Suppressor macrophage treated with lipopolysaccharide for 4 hours (primary cell): ENCODE measurements at places on chromosomes 2 and 18.
A peak's percentile ranks its signal among the peaks of the same experiment; 100 is the strongest.

DNA sequence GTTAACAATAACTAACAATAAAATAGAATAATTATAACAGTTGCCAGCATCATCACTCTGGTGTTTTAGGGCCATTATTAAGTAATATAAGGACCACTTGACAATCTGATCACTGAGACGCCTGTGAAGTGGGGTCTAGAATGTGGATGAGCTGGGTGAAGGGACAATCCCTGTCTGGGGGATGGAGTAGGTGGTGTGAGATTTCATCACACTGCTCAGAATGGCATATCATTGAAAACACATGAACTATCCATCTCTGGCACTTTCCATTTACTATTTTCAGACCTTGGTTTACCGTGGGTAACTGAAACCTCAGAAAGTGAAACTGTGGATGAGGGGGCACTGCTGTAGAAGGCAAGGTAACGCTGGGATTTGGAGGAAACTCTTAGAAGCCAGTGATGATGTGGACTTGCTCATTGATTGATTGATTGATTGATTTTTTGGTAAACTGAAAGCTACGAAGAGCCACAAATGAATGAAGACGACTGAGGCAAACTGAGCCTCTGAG lies 204.4 kb upstream of the TWIST2 start:
- DNase-seq = no peak

- DNase-seq = no peak
These were observed 461.0 kb upstream of the CDH2 start for GRCh38 chr18:28637897-28638296.

GRCh38 chr2:233075966-233076339 lies 15.8 kb downstream of the INPP5D start:
- DNase-seq = peak; percentile 58

DNA sequence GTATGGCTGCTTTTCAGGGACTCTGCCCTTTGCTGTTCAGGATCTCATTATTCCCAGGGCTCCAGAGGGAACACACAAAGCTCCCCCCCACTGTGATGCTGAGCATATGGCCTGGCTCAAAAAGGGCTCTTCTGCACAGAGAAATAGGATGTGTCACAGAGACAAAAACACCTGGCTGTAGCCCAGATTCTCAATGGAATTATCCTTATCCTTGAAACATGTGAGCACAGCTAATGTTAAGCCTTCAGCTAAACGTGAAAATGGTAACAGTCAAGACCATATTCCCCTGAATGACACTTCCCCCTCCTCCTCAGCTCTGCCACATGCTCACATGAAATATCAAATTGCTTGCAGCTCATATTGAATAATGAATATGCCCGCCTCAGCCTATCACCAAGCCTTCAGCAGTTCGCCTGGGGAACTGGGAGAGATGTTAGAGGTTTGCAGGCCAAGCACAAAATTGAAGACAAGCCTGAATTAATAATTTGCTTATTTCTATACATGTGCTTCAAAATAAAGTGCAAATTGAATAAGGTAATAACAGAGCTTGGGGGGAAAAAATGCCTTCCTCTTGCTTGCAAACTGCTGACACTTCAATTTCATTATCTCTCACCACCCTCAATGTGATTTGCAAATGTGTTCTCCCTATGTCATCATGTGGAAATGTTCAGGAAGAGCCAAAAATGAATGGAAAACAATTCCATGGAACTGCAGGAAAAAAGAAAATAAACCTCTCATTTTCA lies 181.0 kb upstream of the HNRNPA3 start:
- no peak for DNase-seq

DNA sequence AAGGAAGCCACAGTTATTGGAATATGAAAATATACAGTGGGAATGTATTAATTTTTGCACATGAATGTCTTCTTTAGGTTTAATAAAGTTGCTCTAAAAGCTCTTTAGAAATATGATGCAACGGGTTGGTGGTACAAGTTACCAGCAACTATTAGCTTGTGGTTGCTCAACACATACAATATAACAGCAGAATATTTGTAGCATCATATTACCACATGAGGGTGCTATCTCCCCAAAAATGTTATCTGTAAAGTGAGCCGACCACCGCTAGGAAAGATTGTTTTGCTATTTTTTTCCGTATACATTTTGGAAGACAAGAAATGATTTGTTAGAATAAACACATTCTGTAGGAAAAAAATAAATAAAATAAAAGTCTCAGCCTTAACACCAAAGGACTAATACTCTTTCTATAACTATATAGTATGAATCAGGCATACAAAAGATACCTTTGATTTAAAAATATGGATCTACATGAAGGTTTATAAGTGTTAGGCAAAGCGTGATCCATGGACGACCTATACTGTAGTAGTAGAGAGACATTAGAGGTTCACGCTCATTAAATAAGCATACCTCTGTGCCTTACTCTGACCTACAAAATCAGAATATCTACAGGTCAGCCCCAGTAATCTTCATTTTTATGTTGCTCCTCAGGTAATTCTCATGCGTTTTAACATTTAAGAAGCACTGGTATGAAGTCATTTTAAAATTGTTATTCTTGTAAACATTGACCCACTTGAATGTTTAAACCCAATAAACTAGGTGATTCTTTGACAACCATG lies 1110.6 kb upstream of the ACVR2A start:
- peak; percentile 6 for DNase-seq

DNA sequence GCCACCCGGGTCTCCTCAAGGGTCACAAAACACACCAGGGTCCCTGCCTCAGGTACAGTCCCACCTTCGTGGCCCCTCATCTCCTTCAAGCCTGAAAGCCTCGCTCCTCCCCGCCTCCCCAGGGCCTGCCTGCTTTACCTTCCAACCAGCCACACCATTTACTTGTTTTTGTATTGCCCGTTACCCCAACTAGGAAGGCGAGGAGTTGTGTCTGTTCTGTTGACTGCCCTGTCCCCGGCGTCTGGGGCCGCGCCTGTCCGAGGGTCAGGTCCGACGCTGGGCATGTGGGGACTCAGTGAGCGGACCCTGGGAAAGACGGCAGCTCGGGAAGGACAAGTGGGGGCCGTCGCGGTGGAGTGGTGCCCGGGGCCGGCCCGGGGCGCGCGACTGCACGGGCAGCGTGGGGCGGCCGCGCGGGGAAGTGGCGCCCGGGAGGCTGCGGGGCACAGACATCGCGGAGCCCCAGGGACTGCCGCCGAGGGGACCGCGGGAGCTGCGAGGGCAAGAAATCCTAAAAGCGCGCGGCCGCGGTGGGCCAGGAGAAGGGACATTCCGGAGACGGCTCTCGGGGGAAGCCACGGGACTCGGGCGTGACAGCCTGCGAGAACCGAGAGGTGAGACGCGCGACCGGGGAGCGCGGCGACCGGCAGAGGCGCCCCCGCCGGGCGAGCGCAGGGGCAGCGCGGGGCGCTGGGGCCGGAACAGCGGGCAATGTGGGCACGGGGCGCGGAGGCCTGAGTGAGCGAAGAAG lies 797 bp upstream of the GRHL1 start:
- DNase-seq = peak; percentile 64

DNA sequence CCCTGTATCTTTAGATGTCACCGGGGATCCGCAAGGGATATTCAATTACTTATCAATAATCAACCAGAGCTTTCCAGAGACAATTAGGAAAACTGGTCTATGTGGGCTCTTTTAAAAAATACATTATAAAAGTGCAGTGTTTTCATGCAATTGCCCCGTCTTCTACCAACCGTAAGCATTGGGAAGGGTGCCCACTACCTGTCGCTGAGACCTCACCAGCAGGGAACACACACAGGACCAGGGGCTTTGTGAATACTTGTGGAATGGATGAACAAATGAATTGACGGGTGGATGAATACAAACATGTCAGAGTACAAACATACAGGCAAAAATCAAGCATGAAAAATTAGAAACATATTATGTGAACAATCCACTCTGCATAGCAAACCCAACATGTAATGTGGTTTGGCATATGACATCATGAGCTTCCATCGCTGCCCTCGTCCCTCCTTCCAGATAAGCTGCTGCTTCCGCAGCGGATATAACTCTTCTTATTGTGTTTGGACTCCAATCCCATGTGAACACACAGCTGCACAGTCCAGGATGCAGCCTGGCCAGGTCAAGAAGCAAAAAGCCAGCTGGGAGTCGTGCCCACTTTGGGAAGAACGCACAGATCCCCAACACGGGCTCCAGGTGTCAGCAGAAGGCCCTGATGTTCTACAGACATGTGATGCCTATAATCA lies 5.3 kb downstream of the FHL2 start:
- DNase-seq = no peak

DNA sequence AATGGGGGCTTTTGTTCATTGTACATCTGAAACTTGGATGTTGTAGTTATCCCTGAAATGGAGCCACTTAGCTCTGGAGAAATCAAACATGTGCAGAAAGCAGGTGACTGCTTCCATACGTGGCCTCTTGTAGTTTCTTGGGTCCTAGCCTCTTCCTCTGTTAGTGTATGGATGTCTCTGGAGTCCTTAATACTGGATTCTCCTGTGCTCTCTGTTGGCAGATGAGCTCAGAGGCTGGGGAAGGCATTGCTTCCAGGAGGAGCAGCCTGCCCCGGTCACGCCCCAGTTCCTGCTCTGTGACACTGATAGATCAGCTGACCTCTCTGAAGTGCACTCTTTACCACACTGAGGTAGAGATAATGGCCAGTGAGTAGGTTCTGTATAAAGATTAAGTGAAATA lies 176.2 kb downstream of the LDLRAD4 start:
- no peak for DNase-seq

DNA sequence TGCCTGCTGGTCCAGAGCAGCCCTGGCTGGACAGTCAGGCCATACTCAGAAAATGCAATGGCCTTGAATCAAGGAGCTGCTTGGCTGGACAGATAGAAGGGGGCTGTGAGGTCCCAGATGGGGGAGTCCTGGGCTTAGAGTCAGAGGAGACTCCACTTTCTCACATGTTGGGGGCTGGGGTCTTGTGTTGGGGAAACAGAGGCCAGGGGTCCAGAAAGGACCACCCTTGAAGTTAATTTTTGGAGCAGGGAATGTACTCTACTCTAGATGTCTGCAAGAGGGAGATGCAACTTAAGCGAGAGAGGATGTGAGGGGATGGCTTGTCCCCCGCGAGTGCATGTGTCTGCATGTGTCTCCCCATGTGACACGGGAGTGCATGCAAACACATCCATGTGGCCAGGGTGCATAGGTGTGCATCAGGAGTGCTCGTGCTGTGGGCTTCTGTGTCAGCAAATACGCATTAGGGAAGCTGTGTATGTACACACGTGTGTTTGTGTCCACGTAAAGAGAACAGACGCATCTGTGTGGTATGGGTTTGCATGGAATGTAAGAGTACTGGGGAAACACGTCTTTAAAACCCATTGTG lies 303.2 kb downstream of the MYCN start:
- no peak for DNase-seq

GRCh38 chr18:46155641-46156051 lies 51.5 kb downstream of the HAUS1 start:
- peak; percentile 7 for DNase-seq

DNA sequence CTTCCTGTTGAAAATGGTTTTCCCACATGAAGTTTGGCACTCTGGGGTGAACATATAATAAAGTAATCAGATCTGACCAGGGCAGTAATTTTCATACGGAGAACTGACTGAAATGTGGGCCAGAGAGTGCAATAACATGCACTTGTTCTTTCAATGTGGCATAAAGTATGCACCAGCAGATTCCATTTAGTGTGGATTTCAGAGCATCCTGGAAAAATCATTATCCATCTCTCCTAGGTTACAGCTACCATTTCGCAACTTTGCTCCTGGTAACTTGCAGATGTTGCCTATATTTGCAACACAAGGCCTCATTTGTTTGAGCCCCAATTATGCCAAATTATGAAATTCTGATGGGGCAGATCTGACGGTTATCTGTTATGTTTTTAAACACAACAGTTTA lies 55.4 kb downstream of the COLEC12 start:
- no peak for DNase-seq

- DNase-seq = no peak
These were observed 62.0 kb downstream of the BCL2L11 start for GRCh38 chr2:111182740-111183139.

DNA sequence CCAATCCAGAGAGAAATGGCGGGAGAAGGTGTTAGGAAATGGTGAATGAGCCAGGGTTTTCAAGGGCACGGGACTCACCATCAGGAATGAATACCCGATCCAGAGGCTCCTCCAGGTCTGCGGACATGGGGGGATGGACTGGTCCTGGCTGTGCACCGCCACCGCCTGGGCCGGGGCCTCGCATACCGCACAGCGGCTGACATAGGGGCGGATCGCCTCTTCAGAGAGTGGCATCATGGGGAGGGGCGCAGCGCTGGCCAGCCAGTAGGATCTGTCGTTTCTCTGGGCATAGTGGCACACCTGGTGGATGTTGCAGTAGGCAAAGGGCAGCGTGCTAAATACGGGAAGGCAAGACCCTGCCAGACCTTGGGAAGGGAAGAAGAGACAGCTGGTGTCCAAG lies 156.1 kb downstream of the COL4A4 start:
- DNase-seq = no peak

DNA sequence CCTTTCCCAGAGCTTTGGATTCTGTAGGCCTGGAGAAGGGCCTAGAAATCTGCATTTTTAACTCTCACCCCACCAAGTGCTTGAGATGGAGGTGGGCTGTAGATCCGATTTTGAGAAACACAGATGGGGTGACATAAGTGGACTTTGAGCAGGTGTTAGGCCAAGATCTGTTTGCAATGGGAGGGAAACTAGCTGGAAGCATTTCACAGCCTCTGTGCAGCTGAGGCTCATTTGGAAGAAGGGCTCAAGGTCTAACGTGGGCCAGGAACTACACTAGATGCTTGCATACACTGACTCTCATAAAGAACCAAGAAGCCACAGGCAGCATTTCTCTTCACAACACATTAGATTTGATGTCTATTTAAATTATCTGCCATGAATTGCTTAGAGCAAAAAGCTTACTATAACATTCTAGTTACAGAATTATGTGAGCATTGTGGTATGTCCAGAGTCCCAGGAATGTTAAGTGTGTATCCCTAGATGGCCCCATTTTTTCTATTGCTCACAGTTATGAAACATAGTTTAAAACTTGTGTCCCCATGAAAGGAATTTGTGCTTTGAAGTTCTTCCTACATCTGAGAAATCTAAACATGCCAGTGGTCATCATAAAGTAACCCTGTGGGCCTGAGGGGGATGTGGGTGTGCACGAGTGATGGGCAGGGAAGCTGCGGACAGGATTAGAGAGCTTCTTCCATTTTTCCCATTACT lies 77.2 kb downstream of the CD28 start:
- DNase-seq = no peak

GRCh38 chr2:113707106-113707505 lies 49.3 kb downstream of the SLC35F5 start:
- no peak for DNase-seq

DNA sequence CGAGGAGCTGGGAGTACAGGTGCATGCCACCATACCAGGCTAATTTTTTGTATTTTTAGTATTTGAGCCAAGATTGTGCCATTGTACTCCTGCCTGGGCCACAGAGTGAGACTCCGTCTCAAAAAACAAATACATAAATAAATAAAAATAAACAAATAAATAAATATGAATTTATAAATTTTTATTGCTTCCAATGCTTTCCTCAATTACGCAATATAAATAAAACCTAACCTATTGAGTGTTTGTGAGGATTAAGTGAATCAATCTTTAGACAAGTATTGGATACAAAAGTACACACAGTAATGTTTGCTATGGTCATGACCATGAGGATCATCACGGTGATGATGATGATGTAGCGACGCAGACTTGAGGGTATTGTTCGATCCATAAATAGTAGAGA lies 257.4 kb downstream of the ASXL3 start:
- DNase-seq = no peak

- no peak for DNase-seq
These were observed 103.0 kb downstream of the SPIRE1 start for GRCh38 chr18:12554796-12555388.
